NCI-H1930 (cell line): ENCODE measurements at places on chromosomes 1 and 21.
A peak's percentile ranks its signal among the peaks of the same experiment; 100 is the strongest.

- DNase-seq, result no peak
Measured at GRCh38 chr1:157092831-157093230, 6.8 kb downstream of the ETV3L start.

GRCh38 chr1:71899881-71900280 is 382.5 kb downstream of the NEGR1 start:
- DNase-seq, result no peak

- DNase-seq, result no peak
Measured at GRCh38 chr1:238501290-238501689, 610.6 kb upstream of the ZP4 start.

DNA sequence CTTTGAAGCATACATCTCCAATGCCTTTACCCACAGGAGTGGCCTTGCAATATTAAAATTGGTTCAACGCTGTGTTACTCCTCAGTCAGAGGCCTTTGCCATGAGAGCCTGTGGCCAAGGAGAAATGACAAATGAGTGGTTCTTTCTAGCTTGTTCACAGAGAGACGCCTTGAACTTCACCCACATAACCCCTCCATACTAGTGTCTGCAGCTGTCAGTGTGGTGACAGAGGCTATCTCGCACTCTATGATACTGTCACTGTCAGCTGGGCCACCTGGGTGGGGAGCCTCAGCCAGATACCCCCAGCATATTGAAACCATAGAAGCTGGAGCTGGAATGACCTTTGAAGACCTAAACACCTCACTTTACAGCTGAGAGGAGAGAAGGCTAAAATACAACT is 57.4 kb upstream of the LBR start:
- DNase-seq, result no peak

- no peak for DNase-seq
Measured at GRCh38 chr1:27513958-27514357, 24.0 kb upstream of the WASF2 start.

DNA sequence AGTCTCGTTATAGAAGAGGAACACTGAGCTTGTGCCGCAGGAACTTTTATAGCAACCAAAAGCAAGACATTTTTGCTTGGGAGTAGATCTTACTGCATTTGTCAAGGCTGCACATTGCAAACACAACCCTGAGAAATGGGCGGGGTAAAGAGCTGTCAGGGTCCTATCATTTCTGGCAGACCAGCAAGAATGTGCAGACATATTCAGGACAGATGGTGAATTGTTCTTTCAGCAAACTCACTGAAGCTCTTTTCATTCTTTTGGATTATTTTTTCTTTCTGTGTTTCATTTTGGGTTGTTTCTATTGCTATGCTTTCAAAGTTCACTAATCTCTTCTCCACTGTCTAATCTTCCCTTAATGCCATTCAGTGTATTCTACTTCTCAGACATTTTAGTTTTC is 5.1 kb upstream of the ACTN2 start:
- DNase-seq, result no peak

- DNase-seq, result no peak
Measured at GRCh38 chr21:24628046-24628445, 979.2 kb downstream of the MRPL39 start.

DNA sequence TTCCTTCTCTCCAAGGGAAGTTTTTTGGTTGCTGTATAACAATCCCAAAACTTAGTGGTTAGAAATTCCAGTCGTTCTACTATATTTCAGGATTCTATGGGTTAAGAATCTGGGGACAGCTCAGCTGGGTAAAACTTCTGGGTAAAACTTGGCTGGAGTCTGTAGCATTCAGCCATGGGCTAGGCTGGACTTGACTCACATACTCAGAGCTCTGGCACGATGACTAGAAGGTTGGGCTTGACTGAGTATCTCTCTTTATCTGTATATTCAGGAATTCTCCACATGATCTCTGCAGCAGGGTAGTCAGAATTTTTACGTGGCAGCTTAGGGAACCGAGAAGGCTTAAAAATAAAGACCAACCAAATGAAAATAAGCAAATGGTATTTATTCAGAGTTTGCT is 28.2 kb upstream of the HRNR start:
- no peak for DNase-seq

DNA sequence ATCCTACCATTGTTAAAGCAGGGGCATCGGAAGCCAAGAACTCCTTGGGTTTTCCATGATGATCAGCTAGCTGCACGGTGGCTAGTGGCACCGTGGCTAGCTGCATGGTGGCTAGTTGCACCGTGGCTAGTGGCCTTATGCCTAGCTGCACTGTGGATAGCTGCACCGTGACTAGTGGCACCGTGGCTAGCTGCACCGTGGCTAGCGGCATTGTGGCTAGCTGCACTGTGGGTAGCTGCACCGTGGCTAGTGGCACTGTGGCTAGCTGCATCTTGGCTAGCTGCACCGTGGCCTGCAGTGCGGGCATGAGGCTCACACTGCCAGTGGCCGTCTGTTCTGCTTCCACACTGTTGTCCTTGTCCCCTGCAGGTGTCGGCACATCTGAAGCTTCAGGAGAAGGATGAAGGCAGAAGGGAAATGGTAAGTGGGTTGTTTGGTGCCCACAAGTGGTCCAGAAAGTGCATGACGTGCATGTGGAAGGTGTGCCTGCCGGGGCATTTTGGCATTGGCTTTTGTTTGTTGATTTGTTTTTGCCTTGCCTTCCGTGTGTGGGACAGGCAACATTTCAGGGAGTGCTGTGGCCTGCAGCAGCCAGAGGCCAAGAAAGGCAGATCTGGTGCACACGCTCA is 38.6 kb downstream of the TFF3 start:
- DNase-seq, result no peak

- DNase-seq, result no peak
Measured at GRCh38 chr1:64975740-64976139, 9.4 kb upstream of the JAK1 start.

DNA sequence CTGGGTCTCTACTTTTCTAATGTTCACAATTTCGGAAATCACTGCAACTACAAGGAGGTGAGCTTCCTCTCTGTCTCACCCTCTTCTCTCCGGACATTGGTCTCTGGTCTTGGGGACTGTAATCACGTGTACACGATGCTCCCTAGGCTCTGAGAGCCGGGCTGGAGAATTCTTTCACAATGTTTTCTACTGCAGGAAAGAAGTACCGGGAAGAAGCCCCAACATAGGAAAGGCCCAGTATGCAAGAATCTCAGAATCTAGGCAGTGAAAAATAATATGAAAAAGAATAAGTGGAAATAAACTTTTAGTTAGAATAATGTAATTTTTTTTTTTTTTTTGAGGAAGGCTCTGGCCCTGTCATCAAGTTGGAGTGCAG is 13.5 kb upstream of the HJV start:
- no peak for DNase-seq

- no peak for DNase-seq
Measured at GRCh38 chr1:39063775-39064174, 37.6 kb downstream of the NDUFS5 start.

DNA sequence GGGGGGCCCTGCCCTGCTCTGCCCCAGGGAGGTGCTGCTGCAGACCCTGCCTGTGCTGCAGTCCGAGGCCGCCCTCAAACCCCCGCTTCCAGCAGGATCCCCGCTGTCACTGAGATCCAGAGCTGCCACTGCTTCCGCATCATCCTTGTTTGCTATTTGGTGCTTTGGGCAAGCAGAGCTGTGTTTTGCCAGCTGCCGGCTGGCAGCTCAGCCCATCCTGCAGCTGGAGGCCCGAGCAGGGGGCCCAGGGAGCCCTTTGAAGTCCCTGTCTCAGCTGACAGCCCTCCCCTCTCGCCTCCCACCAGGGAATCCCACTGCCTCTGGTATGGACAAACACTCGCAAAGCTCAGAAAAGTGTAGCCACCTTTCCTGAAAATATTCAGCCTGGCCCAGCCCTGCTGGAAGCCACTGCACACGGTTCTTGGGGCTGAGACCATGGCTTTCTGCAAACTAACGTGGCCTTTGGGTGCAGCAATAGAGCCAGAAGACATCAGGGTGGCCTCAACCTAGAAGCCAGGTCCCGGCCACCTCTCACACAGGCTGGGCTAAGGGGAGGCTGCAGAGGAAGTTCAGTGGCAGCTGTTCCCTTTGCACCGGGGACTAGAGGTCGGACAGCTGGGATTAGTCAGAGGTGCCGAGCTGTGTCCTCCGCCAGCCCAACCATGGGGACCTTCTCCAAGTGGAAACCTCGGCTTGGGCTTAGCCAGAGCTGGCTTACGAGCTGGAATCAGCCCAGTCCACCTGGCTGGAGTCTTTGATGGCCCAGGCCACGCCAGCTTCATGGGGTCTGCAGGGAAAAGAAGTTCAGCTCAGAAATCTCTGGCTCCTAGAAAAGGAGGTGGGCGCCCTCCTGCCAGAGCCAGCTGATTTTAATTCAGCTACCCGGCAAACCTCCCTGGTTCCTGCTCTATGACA is 107.1 kb downstream of the SPSB1 start:
- no peak for DNase-seq

- DNase-seq, result peak; percentile 31
Measured at GRCh38 chr1:14915356-14916054, 238.0 kb upstream of the TMEM51 start.

- no peak for DNase-seq
Measured at GRCh38 chr1:150528196-150528595, 12.6 kb downstream of the FALEC start.

GRCh38 chr1:168161459-168161858 is 17.3 kb upstream of the TIPRL start:
- DNase-seq, result no peak

GRCh38 chr21:44766818-44767354 is 34.7 kb downstream of the UBE2G2 start:
- DNase-seq, result no peak

- no peak for DNase-seq
Measured at GRCh38 chr1:80248886-80249285, 1242.4 kb upstream of the ADGRL4 start.

- DNase-seq, result no peak
Measured at GRCh38 chr1:51344602-51345299, 14.4 kb upstream of the TTC39A start.

DNA sequence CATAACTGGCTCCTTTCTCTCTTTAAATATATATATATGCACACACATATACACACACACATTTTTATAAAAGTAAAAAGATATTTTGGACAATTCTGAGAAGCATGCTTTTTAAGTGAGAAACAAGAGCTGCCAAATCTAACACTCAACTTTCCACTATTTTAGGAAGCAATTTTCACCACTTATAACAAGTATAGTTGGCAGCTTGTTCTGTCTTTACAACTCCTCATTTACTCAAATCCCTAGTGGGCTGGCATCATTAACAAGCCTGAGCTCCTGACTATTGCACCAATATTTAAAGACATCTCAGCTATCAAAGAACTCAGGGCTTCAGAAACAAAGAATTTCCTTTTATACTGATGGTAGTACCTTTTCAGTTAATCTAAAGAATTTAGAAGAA is 76.6 kb downstream of the RAB3GAP2 start:
- no peak for DNase-seq

GRCh38 chr21:42673633-42674328 is 20.4 kb downstream of the PDE9A start:
- DNase-seq, result no peak

DNA sequence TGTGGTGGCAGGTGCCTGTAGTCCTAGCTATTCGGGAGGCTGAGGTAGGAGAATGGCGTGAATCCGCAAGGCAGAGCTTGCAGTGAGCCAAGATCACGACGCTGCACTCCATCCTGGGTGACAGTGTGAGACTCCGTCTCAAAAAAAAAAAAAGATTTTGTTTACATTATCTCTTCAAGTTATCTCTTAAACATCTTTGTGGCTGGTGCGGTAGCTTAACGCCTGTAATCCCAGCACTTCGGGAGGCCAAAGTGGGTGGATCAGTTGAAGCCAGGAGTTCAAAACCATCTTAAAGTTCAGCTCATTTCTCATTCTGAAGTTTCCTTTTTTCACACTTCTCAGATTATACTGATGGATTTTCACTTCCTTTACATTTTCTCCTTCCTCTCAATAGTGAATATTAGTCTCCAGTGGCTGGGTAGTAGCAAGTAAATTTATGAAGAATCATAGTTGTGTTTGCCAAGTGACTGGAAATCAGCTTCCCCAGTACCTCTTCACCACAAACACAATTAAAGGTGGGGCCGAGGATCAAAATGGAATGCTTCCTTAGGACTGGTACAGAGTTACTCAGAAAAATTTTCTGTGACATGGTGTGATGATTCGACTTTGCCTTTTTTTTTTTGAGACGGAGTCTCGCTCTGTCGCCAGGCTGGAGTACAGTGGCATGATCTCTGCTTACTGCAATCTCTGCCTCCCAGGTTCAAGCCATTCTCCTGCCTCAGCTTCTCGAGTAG is 13.8 kb downstream of the PIP5K1A start:
- DNase-seq, result no peak

GRCh38 chr1:56240400-56240799 is 339.0 kb downstream of the PLPP3 start:
- no peak for DNase-seq

- DNase-seq, result no peak
Measured at GRCh38 chr1:78141531-78142231, 95.9 kb downstream of the GIPC2 start.

- DNase-seq, result no peak
Measured at GRCh38 chr1:64608005-64608650, 136.7 kb upstream of the RAVER2 start.

- DNase-seq, result no peak
Measured at GRCh38 chr1:61318319-61319125, 236.2 kb downstream of the NFIA start.

DNA sequence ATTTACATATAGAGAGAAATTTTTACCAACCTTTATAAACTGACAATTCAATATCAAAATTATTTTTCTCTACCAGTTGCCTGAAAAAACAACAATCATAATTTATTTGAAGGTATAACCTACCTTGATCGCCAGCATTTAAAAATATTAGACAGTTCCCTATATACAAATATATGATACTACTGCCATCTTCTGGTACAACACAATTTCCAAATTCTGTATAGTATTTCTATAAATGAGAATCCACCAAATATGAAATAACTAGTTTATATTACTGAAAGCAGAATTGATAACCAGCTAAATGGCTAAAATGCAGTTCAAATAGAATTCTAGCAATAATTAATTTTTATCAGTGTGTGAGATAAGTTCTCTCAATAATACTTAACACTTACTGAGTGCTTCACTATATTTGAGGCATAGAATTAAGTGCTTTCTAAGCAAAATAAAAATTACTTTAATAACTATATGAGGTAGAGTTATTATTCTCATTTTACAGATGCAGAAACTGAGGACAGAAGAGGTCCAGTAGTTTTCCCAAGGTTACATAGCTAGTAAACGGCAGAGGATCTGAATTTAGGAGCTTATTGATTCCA is 75.6 kb downstream of the PIGK start:
- DNase-seq, result no peak

DNA sequence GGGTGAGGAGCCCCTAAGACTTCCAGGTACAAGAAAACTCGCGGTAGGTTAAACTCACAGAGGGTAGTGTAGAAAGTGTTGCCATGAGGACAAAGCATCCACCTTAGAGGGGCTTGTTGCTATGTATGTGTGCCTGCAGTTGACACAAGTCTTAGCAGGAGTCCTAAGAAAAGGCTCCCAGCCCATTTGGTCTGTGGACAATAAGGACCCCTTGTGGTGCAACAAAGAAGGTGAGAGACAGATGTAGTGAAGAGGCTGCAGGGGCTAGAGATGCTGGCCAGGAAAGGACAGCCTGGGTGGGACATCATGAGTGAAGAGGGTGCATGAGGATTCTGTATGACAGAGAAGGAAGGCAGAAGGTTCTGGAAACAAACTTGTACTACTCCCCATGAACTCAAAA is 36.3 kb upstream of the IL10 start:
- DNase-seq, result peak; percentile 39

- DNase-seq, result no peak
Measured at GRCh38 chr1:89728381-89728780, 92.5 kb upstream of the LRRC8D start.
